ENCODE measurements at places on chromosomes 11 and 22. TPM values are rescaled to one million over a fixed set of nuclear protein-coding genes. Genes with fewer than 3 reads are reported as not detected.

DNA sequence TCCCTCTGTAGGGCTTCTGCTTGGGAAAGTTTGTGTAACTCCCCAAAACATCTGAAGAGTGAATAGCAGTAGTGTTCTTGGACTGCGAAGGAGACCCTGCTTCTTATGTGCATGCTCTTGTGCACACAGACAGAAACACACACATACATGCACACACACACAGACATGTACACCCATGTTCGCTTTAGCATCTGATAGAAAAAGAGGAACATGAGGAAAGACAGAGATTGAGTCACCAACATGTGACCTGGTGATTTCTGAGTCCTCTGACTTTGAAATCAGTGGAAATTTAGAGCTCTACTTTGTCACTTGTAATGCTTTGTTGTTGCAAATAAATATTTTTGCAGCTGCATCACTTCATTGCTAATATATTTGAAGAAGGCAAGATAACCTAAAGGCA lies 23.8 kb downstream of the CD44 start:
- H3K27me3 ChIP-seq: no peaks in the 10 kb centered on the region
- H3K4me1 ChIP-seq: peaks cover 84% of the 10 kb centered on the region
- H3K4me3 ChIP-seq: no peak overlapping the region

GRCh38 chr11:124943254-124943616 lies 7.4 kb upstream of the HEPACAM start:
- no peak overlapping the region for H3K27ac ChIP-seq
- no peaks in the 10 kb centered on the region for H3K36me3 ChIP-seq

Gene OR10A2
- not detected for total RNA-seq

GRCh38 chr11:64230171-64230984 lies at the start of gene DNAJC4:
TSS of gene DNAJC4 (plus strand) at chr11:64230548. CDS start at chr11:64230855, 307 bp downstream.
- peak within 1 kb of the TSS; percentile 94 for H3K27ac ChIP-seq
- H3K4me3 ChIP-seq: peak within 1 kb of the TSS; percentile 79
- no peaks in the 10 kb centered on the region for H3K36me3 ChIP-seq
- peaks cover 64% of the 10 kb centered on the region for H3K4me1 ChIP-seq
- peak; percentile 94 for DNase-seq

Gene HEPN1
- not detected for total RNA-seq

Gene BIRC3
- total RNA-seq: 39.5 TPM

GRCh38 chr11:46322759-46323158 lies 24.5 kb upstream of the DGKZ start:
- H3K4me3 ChIP-seq: no peak overlapping the region
- H3K4me1 ChIP-seq: peaks cover 12% of the 10 kb centered on the region
- no peak overlapping the region for H3K27ac ChIP-seq
- no peak for DNase-seq
- no peaks in the 10 kb centered on the region for H3K27me3 ChIP-seq

Gene C22orf15
- total RNA-seq: 7.3 TPM

GRCh38 chr11:122664188-122664587 lies 8.7 kb downstream of the UBASH3B start:
- H3K4me3 ChIP-seq: no peak overlapping the region
- no peaks in the 10 kb centered on the region for H3K36me3 ChIP-seq
- no peaks in the 10 kb centered on the region for H3K27me3 ChIP-seq

- H3K4me3 ChIP-seq: no peak overlapping the region
- H3K4me1 ChIP-seq: peaks cover 8% of the 10 kb centered on the region
- H3K27me3 ChIP-seq: no peaks in the 10 kb centered on the region
- no peak overlapping the region for H3K27ac ChIP-seq
- peaks cover 18% of the 10 kb centered on the region for H3K36me3 ChIP-seq
These were observed 3.6 kb upstream of the MAPK8IP1 start for GRCh38 chr11:45881708-45882368.

DNA sequence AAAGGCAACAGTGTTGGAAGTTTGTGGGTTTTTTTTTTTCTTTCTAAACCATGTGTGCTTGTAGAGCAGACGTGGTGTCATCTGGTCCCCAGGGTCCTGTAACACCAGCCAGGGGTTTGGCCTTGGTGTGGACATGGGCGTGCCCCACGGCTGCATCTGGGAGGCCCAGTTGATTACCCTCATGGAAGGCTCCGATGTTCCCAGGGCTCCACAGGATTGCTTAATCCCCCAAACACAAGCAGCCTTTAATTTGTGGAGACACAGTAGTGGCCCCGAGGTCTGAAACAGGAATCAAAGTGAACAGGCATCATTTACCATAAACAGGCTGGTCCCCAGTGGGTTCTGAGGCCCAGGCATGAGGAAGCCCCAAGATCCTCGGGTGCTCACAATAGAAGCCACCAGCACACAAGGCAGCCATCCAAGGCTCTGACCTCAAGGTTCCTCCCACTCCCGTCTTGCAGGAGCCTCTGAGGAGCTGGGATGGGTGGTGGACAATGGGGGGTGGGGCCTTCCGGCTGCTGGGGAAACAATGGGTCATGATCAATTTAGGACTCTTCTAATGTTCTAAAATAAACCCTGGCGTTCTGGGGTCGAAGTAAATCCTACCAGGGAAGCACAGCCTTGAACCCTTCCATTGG lies 115.0 kb upstream of the CD82 start:
- DNase-seq: no peak
- H3K36me3 ChIP-seq: no peaks in the 10 kb centered on the region
- no peak overlapping the region for H3K27ac ChIP-seq
- H3K4me3 ChIP-seq: no peak overlapping the region
- H3K27me3 ChIP-seq: no peaks in the 10 kb centered on the region
- no peaks in the 10 kb centered on the region for H3K4me1 ChIP-seq

Gene SEC14L3
- total RNA-seq: not detected

Gene CSF2RB
- total RNA-seq: 12.0 TPM

GRCh38 chr11:75470476-75471080 lies 37.6 kb upstream of the KLHL35 start:
- no peaks in the 10 kb centered on the region for H3K27me3 ChIP-seq
- no peak for DNase-seq
- no peak overlapping the region for H3K4me3 ChIP-seq
- no peak overlapping the region for H3K27ac ChIP-seq

DNA sequence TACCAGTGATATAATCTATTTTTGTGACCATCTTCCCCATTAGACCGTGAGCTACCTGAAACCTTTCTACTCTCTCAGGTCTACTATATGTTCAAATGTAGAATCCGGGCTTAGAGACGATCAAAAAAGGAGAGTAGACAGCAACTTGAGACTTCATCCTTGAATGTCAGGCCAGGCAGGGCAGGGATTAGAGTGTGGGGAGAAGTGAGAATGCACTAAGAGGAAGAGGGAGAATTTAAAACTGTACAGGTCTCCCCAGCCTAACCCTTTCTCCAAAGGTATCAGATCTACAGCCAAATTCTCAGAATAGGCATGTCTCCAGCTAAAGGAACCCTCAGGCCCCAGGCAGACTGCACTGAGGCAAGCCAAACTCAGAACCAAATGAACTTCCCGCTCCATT lies 935 bp downstream of the LAMTOR1 start:
- no peaks in the 10 kb centered on the region for H3K27me3 ChIP-seq
- DNase-seq: no peak
- peaks cover 35% of the 10 kb centered on the region for H3K4me1 ChIP-seq

Gene RHOG
- 82.8 TPM for total RNA-seq

Gene CFAP300
- 5.1 TPM for total RNA-seq

DNA sequence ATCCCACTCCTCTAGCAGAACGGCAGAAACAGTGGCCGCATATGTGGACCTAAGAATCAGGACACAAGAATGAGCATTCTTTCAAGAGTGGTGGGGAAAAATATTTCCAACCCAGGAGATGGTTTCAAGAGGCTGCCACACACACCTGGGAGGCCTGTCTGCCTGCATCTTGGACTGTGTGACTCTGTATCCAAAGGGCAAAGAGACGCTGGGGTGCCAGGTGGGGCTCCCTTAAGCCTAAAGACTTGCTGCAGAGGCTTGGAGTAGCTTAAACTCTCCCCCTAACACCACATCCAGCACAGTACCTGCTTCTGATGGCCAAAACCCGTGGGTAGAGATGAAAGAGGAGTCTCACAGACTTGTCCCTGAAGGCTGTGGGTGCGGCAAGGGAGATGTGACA lies 3.5 kb downstream of the CXCR5 start:
- DNase-seq: no peak
- H3K27me3 ChIP-seq: no peaks in the 10 kb centered on the region
- H3K36me3 ChIP-seq: no peaks in the 10 kb centered on the region
- H3K4me3 ChIP-seq: no peak overlapping the region
- H3K4me1 ChIP-seq: peaks cover 17% of the 10 kb centered on the region

Gene ASPHD2
- 2.1 TPM for total RNA-seq

Gene OR51I1
- not detected for total RNA-seq

Gene DNAJB13
- total RNA-seq: 3.4 TPM

GRCh38 chr11:115207166-115207591 lies 297.0 kb downstream of the CADM1 start:
- no peaks in the 10 kb centered on the region for H3K27me3 ChIP-seq
- H3K4me1 ChIP-seq: no peaks in the 10 kb centered on the region
- no peak overlapping the region for H3K4me3 ChIP-seq
- no peak for DNase-seq
- H3K36me3 ChIP-seq: no peaks in the 10 kb centered on the region

DNA sequence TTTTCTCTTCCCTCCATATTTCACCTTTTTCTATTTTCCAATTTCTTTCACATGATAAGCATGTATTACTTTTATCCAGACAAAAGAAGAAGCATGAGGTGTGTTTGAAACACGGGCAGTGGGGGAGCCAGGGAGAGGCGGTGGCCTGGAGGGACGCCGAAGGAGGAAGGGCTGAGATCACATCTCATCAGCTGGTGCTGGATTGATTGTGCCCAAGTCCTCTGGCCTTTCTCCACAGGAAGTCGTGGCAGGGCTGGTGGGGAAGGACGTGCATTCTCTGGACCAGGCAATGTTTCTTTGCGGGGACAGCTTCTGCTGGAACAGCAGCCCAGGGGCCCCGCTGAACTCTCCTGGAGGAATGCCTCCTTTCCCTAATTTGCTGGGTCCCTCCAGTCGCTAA lies 82.9 kb downstream of the MIAT start:
- no peaks in the 10 kb centered on the region for H3K36me3 ChIP-seq
- no peaks in the 10 kb centered on the region for H3K4me1 ChIP-seq
- H3K27me3 ChIP-seq: no peaks in the 10 kb centered on the region
- no peak overlapping the region for H3K4me3 ChIP-seq

- H3K36me3 ChIP-seq: no peaks in the 10 kb centered on the region
- H3K4me1 ChIP-seq: peaks cover 17% of the 10 kb centered on the region
- peaks cover 16% of the 10 kb centered on the region for H3K27me3 ChIP-seq
- H3K27ac ChIP-seq: no peak overlapping the region
- H3K4me3 ChIP-seq: no peak overlapping the region
- no peak for DNase-seq
These were observed 4.8 kb downstream of the ADAMTS8 start for GRCh38 chr11:130423541-130424142.

- H3K4me1 ChIP-seq: peaks cover 13% of the 10 kb centered on the region
- DNase-seq: peak; percentile 49
- H3K36me3 ChIP-seq: no peaks in the 10 kb centered on the region
These were observed 15.6 kb downstream of the GDPD5 start for GRCh38 chr11:75510004-75510722.

Gene UBQLNL
- 0.76 TPM for total RNA-seq

- no peaks in the 10 kb centered on the region for H3K4me1 ChIP-seq
- no peak overlapping the region for H3K27ac ChIP-seq
- peak; percentile 49 for DNase-seq
- H3K4me3 ChIP-seq: no peak overlapping the region
- H3K27me3 ChIP-seq: no peaks in the 10 kb centered on the region
- no peaks in the 10 kb centered on the region for H3K36me3 ChIP-seq
These were observed 218.1 kb upstream of the PLET1 start for GRCh38 chr11:112478806-112479205.

DNA sequence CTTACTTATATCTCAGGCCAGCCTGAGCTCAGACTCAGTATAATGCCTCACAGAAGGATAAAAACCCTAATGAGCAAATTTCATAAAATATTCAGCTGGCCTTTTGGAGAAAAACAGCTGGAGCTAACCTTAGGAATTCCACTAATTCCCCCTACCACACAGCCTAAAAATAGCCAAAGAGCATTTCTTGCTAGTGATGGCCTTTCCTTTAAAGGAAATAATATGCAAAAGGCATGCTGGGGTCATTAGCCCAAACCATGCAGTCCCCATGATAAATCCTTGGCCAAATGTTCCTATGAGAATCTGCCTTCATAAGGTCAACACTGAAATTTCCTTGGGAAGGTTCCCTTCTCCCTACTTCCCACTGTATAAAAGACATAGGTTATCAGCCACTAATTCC lies 38.2 kb downstream of the SYTL2 start:
- H3K4me1 ChIP-seq: no peaks in the 10 kb centered on the region
- H3K4me3 ChIP-seq: no peak overlapping the region
- H3K27me3 ChIP-seq: no peaks in the 10 kb centered on the region
- no peak for DNase-seq

Gene WBP2NL
- total RNA-seq: 2.0 TPM

- no peak overlapping the region for H3K27ac ChIP-seq
- no peak for DNase-seq
- no peaks in the 10 kb centered on the region for H3K36me3 ChIP-seq
These were observed 63.5 kb upstream of the ZC3H12C start for GRCh38 chr11:110029714-110030113.

- H3K4me1 ChIP-seq: no peaks in the 10 kb centered on the region
- no peak for DNase-seq
- no peak overlapping the region for H3K27ac ChIP-seq
- H3K4me3 ChIP-seq: no peak overlapping the region
These were observed 470.5 kb downstream of the ETS1 start for GRCh38 chr11:128116885-128117284.

Gene FAT3
- 4.2 TPM for total RNA-seq

All from upper lobe of left lung (tissue), 6 donors.